ENCODE measurements at places on chromosomes 16 and 17.

DNA sequence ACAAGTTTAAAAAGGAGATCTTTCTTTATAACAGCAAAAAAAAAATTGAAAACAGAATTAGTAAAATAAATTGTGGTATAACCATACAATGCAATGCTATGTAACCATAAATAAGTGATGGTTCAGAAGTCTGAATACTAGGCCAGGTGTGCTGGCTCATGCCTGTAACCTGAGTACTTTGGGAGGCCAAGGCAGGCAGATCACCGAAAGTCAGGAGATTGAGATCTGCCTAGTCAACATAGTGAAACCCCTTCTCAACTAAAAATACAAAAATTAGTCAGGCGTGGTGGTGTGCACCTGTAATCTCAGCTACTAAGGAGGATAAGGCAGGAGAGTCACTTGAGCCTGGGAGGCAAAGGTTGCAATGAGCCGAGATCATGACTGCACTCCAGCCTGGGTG, 34.6 kb downstream of the CCT6B start:
- no peak for DNase-seq

- no peak for DNase-seq
These were observed 178.6 kb upstream of the TNRC6C start for GRCh38 chr17:77779711-77780539.

DNA sequence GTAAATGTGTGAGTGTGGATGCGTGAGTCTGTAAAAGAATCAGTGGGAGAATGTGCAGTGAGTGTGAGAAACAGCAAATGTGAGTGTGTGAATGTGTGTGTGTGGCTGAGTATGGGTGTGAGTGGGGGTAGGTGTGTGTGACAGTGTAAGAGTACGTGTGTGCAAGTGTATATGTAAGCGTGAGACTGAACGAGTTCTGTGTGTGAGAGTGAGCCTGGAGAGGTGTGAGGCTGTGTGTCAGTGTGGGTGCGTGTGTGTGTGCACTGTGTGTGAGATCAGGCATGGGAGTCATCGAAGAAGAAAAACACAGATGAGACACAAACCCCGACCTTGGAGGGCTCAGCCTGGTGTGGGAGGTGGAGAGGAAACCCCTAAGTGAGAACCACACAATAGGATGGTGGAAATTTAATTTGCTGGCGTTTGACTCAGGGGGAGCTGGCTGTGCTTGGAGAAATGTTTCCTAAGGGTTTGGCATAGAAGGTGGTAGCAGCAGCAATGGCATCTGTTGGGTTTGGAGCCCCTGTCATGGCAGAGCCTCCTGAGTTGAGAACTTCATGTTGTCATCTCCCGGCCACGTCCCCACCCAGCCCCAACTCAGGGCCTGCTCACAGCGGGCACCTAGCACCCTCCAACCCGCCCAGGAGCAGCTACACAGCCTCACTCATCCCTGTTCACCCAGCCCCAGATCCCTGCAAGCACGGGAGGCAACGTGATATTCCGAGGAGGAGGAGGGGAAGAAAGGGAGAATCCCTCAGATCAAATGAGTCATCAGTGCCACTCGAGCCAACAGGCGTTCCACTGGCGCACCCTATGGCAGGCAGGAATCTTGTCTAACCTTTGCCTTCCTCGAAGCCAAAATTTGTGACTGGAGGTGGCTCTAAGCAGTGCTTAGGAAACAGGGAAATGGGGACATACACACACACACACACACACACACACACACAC, 14.3 kb upstream of the NUBP1 start:
- DNase-seq: peak; percentile 13

DNA sequence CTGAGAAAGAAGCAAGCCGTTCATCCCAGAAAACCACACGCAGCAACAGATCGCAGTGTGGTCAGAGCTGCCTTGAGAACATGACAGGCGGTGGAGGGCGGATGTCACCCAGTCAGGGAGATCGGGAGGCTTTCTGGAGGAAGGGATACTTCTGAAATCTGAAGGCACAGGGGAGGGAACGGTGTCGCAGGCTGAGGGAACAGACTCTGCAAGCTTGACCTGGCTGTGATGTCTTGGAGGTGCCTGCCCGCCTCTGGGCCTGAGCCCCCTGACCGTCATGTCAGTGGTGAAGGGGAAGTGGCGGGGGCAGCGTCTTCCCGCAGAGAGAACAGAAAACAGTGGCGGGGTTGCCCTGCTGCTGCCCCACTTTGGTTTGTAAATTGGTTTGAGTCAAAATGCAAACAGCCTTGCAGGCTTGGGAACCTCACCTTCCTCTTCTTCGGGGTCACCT, 8.1 kb upstream of the ATP2A3 start:
- DNase-seq: no peak

- peak; percentile 65 for DNase-seq
These were observed at the start of gene STARD3 for GRCh38 chr17:39636927-39637736. STARD3 (plus strand) TSS chr17:39637144; CDS start chr17:39653532, 16,388 bp downstream.

DNA sequence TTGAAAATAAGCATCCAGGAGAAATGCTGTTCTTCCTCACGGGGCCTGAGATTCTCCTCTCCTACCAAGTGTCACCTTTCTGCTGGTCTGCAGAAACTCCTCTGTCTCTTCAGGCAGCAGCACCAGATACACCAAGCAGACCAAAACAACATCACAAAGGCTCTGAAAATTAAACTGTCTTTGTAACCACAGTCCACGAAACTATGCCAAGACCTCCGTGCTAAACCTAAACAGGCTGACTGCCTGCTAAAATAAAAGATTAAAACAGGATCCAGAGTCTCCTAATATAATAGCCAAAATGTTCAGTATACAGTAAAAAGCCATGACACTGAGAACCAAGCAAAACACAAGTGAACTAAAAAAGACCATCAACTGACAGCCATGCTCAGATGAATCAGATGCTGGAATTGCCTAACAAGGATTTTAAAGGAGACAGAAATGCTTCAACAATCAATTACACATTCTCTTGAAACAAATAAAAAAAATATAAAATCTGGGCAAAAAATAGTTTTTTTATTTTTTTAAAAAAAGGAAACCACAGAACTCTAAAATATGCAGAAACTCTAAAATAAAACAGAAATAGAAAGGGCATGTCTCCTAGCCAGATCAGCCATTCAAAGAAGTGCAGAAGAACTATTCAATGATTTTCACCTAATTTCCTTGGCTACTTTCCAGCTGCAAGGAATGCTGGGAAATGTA, 50.3 kb upstream of the TOX3 start:
- no peak for DNase-seq

- DNase-seq: no peak
These were observed 12.2 kb upstream of the MMD start for GRCh38 chr17:55433629-55434422.

GRCh38 chr17:31690151-31690551, 168.9 kb downstream of the COPRS start:
- no peak for DNase-seq

DNA sequence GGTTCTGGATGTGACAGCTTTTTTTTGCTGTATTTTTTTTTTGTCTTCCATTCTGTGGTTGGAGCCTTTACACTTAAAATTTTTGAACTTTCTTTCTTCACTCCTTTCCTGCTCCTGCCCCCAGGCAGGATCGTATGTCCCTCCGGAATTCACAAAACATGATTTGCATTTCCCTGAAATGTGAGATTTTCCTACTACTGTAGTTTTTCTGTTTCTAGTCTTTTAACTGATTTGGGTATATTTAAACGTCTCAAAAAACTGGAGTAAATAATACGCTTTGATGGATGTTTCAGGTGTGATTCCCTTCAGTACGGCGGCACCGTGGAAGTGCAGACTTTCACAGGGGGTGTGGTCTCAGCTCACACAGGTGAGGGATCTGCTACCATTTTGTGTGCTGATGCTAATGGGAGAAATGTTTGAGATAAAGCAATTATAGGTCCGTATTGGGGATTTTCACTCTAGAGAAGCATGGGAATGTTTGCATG, 686 bp downstream of the SRCAP start:
- DNase-seq: no peak

DNA sequence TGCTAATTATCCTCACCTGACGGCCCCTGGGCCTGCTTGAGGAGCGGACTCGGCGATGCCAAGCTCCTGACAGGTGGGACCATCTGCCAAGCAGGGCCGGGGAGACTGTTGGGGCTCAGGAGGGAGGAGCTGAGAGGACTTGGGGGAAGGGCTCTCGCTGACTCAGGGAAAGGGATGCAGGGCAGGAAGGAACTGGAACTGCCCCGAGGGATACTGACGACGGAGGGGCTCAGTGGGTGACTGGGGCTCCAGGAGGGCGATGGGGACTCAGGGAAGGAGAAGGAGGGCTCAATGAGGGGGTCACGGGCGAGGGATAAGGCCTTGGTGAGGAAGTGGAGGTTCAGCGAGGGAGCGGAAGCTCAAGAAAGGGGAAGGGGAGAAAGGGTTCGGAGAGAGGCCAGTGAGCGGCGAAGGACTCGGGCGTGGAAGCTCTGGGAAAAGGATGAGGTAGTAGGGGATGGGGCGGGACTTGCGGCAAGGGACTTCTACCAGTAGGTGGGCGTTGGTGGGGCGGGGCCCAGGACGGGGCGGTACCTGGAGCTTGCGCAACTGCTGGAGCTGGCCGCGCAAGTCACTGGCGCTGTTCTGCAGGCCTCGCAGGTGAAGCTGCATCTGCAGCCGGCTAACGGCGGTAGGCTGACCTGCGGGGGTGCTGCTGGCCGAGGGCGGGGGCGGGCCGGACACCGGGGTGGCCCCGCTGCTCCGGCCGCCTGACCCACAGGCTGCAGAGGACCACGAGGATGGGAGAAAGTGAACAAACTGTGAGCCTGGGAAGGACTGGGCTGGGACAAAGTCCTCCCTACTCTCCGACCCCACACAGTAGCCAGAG, 46.5 kb downstream of the SRCIN1 start:
- peak; percentile 82 for DNase-seq

DNA sequence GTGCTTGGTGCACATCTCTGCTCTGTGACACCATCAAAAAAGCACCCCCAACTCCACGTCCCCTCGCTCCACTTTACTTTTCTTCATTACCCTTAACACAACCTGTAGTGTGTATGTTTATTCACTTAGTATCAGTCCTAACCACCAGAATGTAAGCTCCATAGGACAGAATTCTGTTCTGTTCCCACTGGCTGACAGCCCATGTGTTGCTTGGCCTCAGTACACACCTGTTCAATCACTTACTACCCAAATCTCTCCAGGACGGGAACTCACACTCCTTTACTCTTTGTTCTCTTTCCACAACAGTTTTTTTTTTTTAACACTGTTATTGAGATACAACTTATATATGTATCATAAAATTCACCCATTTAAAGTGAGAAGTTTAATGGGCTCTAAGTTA, 119.6 kb downstream of the MAF start:
- DNase-seq: no peak

DNA sequence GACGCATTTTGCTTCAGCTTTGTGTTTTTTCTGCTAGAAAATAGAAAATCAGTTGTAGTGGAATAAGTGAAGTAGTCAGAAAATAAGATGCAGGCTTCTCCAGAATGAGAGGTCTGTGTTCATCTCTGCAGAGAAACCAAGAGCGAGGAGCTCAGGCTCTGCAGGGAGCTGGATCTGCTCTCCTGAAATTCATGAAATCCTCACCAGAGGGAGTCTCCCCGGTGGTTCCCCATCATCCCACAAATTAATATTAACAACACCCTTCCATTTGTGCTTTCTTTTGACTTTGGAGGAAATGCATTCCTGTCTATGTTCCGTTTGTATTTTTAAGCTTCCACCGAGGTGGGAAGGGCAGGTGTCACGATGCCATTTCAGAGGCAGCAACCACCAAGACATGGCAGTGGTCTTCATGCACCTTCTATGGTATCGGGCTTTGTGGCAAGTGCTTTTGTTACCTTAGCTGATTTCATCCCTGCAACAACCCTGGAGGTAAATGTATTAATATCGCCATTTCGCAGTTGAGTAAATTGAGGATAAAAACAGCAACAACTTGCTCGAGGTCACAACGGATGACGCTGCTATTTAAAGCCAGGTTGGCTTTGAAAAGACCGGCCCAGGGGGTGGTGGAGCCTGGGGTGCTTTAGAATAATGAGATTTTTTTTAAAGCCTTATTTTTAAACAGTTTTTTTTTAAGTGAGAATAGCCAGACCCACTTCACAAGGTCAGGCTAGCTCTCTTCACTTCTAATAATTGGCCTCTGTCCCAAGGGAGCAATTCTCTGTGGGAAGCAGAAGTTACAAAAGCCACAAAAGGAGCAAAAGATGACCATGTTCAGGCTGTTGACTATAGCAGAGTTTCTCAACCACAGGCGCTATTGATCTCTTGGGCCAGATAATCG, 367.6 kb upstream of the ERCC4 start:
- DNase-seq: no peak

- DNase-seq: no peak
These were observed 104.2 kb downstream of the USP31 start for GRCh38 chr16:23045025-23045424.

DNA sequence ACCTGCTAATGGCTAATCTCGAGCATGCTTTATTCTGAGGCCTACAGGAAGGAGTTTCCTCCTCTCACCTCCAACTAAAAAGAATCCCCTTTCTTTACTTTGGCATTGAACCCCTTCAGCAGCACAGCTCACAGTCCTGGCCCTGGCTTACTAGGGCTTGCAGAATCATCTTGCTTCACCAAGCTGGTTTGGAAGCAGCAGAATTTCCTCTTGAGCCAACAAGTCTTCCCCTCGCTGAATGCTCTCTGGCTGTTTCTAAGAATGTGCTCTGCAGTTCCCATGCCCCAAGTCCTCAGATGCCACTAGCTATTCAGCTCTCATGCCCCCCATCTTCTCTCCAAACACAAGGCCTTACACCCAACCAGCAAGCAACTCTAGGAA, 271.2 kb downstream of the NTN1 start:
- DNase-seq: no peak
